AG04449 (cell line): ENCODE measurements at places on chromosomes 4 and X.

- DNase-seq = no peak
Observed at GRCh38 chr4:26701095-26701494, 117.2 kb downstream of the TBC1D19 start.

- no peak for DNase-seq
Observed at GRCh38 chr4:15438939-15439524, 11.2 kb downstream of the C1QTNF7 start.

- no peak for DNase-seq
Observed at GRCh38 chr4:100849319-100849718, 331.5 kb upstream of the EMCN start.

GRCh38 chr4:73683033-73683432, 57.3 kb upstream of the CXCL8 start:
- no peak for DNase-seq

DNA sequence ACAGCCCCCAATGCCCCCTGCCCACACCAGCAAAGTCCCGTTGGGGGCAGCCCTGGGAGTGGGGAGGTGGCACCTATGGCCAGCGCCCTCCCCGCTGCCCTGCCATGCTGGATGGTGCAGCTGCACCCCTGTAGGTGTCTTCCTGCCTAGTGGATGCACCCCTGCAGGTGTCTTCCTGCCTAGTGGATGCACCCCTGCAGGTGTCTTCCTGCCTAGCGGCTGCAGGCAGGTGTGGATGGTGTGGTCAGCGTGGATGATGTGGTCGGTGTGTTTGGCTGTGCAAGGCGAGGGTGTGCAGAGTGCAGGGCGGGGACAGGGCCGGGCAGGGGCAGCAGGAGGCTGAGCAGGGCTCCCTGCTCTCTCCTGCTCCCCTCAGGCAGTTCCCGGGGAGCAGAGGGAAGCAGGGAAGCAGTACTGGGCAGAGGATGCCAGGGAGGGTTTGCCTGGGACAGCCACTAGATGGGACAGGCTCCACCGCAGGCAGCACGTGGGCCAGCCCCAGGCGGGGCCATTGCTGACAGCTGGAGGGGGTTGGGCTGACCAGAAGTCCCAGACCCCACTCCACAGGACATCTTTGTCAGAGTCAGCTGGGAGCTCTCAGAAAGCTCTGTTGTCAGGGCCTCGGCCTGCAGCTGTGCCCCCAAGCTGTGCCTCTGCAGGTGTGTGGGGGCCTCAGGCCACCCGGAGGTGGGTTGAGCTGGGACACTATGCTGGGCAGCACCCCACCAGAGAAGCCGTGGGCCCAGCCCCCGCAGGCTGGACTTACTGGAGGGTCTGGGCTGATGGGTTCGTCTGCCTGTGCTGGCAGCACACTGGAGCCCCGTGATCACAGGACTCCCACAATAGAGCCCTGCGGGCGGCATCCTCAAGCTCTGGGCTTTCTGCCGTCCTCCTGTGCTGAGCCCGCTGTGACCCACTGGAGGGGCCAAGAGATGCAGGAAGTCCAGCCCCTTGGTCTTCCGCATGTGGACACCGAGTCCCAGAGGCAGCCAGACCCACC, 23.7 kb downstream of the DOK7 start:
- DNase-seq = no peak

- no peak for DNase-seq
Observed at GRCh38 chr4:94488670-94489069, 36.9 kb downstream of the PDLIM5 start.

DNA sequence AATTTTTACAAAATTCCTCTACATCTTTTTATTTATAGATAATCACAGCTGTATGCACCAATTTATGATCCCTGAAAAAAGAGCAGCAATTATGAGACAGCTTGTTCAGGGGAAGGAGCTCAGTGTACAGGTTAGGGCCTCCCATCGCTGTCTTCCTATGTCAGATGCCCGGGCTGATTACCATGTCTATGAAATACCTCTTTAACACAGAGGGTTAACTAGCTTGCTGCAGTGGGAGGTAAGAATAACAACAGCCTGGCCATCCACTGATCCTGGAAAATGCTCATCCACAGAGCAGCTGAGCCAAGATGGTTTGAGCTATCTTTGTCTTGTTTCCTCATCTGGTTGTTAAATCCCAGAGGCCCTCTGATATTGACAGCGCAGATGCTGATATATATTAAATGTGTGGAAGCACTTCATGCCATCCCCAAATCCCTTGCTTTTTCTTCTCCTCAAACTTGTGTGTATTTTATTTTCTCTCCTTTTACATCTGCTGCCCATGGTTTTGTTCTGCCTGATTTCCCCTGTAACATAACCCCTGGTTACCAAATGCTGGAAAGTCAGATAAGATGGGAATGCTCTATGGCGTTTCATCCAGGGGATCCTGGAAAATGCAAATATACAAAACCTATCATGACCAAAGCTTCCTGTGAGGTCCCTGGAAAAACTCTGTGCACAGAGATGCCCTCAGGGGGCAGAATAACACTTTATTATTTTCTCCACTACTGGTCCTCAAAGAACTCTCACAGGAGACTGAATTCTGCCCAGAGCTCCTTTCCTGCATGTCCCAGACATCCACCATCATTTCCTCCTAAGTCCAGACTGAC, 85.8 kb upstream of the PUDP start:
- DNase-seq = no peak

DNA sequence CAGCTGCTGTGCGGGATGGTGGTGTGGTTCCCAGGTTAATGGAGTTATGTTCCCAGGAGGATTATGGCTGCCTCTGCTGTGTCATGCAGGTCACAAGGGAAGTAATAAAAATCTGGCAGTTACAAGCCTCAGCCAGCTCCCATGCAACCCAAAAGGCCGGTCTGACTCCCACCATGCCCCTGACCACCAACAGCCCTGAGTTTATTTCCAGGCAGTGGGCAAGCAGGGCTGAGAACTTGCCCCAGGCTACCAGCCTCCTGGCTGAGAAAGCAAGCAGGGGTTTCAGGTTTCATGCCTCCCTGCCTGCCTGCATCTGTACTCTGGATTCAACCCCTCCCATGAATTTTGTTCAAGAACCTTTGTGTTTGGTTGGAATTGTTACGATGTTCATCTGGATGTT, 732.7 kb upstream of the POU3F4 start:
- DNase-seq = no peak

DNA sequence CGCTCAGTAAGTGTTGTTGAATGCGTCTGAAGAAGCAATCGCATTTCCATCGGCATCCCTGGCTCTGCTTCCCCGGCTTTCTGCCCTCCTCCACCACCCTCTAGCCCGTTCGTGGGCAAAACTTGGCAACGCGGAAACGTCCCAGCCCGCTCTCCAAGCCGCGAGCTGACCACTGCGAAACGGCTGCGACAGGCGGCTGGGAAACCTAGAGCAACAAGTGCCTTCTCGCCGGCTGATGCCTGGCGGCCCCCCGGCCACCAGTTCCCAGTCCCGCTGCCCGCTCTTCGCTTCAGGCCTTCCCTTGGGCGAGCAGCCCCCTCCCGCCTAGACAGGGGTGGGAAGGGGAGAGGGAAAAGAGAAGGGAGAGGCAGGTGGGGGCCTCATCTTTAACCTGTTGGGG, 837 bp downstream of the CITED1 start:
- no peak for DNase-seq

DNA sequence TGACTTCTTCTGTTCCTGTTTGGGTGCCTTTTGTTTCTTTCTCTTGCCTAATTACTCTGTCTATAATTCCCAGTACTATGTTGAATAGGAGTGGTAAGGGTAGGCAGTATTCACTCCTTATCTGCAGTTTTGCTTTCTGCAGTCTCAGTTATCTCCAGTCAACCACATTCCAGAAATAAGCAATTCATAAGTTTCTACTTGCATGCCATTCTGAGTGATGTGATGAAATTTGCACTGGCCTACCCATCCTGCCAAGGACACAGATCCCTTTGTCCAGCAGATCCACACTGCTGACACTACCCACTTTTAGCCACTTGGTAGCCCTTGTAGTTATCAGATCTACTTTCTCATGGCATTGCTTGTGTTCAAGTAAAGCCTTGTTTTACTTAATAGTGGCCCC, 971.6 kb upstream of the INTU start:
- DNase-seq = no peak

DNA sequence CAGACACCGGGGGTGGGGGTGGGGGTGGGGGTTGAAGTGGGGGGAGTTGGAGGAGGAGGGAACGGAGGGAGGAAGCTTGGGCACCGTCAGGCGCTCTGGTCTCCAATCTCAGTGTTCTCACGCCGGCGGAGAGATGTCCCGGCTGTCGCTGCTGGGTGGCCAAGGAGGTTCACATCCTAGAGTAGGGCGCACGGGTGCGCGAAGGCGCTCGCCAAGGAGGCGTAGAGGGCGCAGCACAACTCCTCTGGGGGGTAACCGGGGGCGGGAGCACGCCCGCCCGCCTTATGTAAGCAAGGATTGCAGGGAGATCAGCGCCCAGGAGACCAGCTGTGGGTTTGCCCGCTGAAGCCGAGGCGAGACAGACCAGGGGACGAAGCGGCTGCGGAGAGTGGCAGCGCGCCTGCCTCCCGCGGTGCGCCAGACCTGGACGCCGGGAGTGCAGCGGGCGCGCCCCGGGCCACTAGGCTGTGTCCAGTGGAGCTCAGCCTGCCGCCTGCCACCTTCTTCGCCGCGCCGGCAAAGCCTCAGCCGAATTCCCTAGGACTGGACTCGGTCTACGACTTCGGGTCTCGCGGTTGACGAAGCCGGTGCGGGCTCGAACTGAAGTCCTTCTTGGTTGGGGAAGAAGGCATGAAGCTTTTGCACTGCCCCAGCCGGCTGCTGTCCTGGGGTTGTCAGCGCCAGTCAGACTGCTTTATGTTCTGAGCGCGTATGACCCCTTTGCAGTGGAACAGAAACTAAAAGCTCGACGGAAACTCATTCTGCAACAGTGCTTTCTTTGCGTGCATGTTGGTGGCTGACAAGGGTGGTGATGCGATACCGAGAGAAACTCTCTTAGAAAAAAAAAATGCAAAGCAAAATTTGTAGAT, 707 bp upstream of the UNC5C start:
- no peak for DNase-seq

DNA sequence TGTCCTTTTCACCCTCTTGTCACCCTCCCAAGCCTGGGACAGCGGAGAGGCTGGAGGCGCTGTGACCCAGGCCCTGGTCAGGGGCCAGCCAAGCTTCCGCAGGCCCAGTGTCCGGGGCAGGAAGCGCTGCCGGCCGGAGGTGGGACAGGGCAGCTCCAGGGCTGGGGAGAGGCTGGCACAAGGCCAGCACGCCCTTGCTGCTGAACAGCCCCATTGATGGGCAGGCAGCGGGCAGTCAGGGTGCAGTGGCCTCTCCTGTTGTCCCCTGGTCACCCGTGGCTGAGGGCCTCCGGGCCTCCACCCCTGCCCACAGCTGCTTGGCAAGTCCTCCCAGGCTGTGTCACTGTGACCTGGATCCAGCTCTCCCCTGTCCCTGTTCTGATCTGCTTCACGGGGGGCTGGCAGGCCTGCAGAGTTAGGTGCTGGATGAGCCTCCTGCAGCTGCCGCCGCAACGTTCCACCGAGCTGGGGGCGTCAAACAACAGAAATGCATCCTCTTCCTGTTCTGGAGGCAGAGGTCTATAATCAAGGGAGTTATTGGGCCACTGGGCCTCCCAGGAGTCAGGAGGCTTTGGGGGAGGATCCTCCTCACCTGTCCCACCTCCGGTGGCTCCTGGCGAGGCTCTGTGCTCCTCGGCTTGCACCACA, 107.9 kb downstream of the PSAPL1 start:
- DNase-seq = no peak

DNA sequence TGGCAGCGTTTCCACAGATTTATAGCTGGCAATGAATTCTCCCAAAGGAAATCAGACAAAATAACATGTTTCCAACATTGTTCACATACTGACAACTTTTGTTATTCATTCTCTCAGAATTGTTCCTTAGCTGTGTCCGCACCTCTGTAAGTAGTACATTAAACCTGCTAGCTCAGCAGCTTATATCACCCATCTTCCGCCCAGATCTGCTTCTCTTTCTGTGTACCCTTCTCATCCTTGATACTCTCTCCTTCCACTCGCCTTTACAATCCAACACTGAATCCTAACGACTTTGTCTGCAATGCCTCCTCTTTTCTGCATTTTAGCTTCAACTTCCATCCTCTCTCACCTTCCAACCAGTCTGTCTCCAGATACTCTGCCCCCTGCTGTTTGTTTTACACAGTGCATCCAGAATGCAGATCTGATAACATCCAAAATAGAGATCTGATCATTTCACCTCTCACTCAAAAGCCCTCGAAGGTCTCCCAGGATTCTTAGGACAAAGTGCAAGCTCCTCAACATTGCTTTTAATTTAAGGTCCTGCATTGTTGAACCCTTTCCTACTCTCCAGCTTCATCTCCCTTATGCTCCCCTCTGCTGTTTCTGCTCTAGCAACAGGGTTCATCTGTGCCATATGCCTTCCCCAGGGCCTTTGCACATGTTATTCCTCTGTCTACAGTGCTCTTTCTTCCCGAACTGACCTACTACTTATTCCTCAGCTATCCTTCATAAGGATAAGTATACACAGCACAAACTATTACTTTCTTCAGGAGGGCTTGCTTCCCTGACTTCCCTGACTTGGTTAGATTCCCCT, 67.3 kb upstream of the VBP1 start:
- DNase-seq = no peak

GRCh38 chr4:69896530-69897116, 34.2 kb upstream of the CSN1S1 start:
- DNase-seq = no peak

DNA sequence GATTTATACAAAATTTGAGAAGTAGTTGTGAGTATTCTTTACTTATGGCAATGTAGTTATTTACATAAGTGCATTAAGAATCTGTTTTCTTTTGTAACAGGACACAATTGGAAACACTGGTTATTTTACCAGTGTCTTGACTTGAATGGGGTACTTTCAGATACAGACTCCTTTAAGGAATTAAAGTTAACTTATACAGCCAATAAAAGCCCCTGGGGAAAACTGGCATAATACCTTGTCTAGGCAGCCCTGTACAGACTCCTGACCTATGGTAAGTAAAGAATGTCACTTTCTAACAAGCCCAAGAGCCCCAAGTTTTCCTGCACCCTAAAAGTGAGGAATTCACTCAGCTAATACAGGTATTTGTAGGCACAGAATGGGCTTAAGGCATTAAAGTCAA, 241.8 kb downstream of the CPXCR1 start:
- no peak for DNase-seq

- DNase-seq = no peak
Observed at GRCh38 chr4:162869157-162869556, 297.5 kb downstream of the NAF1 start.

- DNase-seq = no peak
Observed at GRCh38 chr4:14289708-14290107, 662.2 kb upstream of the BOD1L1 start.

GRCh38 chr4:71066737-71067716, 73.6 kb downstream of the DCK start:
- DNase-seq = no peak

- peak; percentile 74 for DNase-seq
Observed at GRCh38 chr4:57044996-57045395, 65.2 kb downstream of the IGFBP7 start.
